ENCODE measurements at places on chromosomes 12 and 14. TPM values are rescaled to one million over a fixed set of nuclear protein-coding genes. Genes with fewer than 3 reads are reported as not detected.

Gene ADAM21
- not detected for total RNA-seq

Gene SYCP3
- total RNA-seq = 0.23 TPM

Gene ETFBKMT
- 1.5 TPM for total RNA-seq

Gene TEAD4
- not detected for total RNA-seq

Gene RNASE3
- total RNA-seq = not detected

Gene GPR65
- 15.5 TPM for total RNA-seq
